ENCODE measurements at places on chromosomes 7 and 10. TPM values are rescaled to one million over a fixed set of nuclear protein-coding genes. Genes with fewer than 3 reads are reported as not detected.

The LSM5 gene
- 145 TPM for total RNA-seq

The TMEM236 gene
- 0.17 TPM for total RNA-seq

The TRIM50 gene
- 0.47 TPM for total RNA-seq

The LLCFC1 gene
- total RNA-seq, result not detected

The PCLO gene
- total RNA-seq, result 0.17 TPM

The OR6V1 gene
- not detected for total RNA-seq

DNA sequence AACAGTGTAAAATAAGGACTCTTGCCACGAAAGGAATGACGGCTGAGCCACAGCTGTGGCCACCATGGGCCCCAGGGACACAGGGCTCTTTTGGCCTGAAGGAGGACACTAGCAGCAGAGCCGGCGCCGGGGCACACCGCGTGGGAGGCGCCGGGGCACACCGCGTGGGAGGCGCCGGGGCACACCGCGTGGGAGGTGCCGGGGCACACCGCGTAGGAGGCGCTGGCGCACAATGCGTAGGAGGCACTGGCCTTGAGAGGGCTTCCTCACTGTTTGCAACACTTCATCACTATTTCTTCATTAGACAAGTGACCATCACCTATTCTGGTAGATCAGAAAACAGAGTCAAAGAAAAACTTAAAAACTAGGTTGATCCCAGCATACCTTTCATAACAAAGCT, 23.4 kb downstream of the ESYT2 start:
- no peak for DNase-seq

GRCh38 chr10:128318366-128318765, 192.1 kb upstream of the MKI67 start:
- DNase-seq, result no peak

DNA sequence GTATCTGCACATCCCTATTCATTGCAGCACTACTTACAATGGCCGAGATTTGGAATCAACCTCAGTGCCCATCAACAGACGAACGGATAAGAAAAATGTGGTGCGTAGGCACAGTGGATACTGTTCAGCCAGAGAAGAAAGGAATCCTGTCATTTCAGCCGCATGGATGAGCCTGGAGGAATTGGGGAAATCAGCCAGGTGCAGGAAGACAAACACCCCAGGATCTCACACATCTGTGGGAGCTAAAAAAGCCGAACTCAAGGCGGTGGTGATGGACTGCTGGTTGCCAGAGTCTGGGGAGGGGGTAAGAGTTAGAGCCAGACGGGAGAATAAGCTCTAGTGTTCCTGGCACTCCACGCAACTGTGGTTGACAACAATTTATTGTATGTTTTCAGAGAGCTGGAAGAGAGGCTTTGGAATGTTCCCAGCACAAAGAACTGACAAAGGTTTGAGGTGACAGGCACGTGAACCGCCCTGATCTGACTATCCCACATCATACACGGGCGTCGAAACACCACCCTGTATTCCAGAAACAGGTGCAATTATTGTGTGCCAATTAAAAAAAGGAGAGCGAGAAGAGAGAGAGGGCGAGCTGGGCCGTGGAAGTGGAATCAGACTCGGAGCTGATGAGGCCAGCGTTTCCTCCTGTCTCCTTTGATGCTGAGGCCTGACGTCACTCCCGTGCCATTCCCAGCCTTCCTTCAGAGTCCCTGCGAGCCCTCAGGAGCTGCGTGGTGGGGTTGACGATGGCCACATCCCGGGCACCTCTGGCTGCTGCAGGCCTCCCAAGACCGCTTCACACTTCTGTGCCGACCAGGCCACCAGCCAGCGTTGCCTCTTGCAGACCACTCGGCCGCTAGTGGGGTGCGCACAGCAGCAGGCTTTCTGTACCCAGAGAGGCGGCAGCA, 189.5 kb downstream of the DNAJB6 start:
- no peak for DNase-seq

DNA sequence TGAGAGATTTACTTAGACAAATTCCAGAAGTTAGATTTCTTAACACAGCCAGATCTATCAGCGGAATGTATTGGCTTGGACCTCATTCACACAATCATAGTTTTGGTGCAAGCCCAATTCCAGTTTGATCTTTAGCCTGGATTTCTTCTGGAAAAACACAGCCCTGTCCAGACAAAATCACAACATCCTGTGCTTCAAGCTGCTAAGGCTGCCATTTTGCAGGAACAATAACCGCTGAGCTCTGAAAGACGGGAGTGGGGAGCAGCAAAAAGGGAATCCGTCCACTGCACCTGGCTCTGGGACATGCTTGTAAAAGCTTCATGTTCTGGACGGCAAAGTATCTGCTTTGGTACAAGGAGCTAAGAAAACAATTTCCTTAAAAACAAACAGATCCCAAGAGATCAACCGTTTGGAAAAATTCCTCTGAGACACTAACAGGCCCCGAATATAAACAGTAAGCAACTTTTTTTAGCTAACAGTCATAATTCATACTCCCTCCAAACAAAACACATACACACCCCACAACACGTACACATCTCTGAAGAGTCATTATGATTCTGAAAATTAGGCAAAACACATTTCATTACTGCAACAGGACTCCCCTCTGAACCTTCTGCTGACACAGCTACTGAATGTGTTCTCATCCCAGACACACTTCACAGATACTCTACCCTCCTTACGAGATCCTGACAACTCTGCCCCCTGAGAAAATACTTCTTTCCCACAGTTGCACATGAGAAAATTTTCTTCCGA, 32.4 kb downstream of the ITIH5 start:
- no peak for DNase-seq

DNA sequence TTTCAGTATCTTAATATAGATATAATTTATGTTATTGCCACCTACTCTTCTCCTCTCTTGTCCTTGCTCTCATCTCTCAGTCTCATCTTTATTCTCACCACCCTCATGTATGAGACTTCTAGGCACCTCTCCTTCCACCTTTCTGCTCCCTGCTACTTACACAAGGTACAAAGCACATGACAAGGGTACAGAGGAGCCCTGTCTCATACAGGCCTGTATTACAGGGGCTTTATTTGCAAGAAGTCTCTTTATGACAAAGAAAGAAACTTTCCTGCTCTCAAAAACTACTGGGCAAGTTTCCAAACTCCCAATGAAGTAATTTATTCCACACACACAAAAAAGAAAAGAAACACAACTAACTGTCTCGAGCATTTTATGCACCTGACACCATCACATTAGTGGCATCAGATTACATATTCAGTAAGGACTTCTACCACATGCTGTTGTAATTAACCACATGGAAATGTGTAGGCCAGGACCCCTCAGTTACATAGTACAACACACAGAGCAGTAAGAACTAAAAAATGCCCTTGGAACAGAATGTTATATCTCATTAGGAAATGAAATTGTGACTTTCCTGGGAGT, 253.1 kb downstream of the FZD1 start:
- no peak for DNase-seq

DNA sequence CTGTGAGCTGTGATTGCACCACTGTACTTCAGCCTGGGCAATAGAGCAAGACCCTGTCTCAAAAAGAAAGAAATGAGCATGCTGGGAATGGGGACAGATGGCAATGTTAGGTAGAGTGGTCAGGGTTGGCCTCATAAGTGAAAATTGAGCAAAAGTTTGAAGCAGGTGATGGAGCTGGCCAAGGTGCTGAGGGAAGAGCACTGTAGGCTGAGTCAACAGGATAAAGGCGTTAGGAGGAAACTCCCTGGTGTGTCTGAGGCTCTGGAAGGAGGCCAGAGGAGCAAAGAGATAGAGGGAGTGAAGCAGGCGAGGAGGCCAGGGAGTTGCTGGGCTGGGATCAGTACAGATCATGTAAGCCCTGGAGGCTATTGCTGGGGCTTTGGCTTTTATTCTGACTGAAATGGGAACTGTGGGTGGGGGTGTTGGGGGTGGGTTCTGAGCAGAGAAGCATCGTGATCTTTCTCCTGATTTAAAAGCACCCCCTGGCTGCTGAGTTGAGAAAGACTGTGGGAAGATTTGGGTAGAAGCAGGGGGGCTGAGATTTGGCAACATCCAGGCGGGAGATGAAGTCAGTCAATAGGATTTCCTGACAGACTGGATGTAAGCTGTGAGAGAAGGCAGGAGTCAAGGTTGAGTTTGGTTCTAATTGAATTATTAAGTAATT, 52.5 kb upstream of the VKORC1L1 start:
- no peak for DNase-seq

GRCh38 chr10:30737931-30738391, 108.4 kb upstream of the LYZL2 start:
- DNase-seq, result no peak

DNA sequence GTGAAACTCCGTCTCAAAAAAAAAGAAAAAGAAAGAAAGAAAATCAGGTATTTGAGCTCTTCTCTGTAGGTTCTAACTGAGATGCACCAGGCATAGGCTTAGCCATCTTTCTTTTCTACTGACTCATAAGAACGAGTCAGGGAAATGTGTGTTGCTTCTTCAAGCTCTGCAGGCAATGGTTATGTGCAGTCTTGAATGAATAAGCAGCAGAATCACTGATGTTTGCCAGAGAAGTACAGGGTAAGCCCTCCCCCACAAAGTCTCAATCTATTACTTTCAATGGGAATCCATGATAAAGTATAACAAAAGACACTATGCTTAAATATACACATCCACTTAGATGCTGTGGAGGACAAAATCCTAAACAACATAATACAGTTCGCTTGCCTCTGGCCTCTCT, 239.2 kb downstream of the PARD3 start:
- no peak for DNase-seq

DNA sequence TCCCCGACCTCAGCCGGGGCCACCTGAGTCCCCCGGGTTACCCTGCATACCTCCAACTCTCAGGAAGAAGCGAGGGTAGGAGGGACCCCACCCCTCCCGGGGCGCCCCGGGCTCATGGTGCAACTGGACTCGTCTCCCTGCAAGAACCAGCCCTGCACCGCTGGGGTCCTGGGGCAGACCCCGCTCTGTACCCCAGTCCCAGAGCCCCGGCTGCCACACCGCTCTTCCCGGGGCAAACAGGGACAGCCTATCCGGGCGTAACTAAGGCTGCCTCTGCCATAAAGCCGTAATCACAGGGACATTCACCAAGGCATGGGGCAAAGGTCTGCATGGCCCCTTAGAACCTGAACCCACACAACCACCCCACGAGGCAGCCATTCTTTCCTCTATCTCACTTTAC, 6.7 kb upstream of the MAFK start:
- no peak for DNase-seq

GRCh38 chr7:128679920-128680319, 7.8 kb downstream of the GARIN1A start:
- no peak for DNase-seq

GRCh38 chr7:77383333-77383740, 32.8 kb downstream of the GSAP start:
- no peak for DNase-seq

DNA sequence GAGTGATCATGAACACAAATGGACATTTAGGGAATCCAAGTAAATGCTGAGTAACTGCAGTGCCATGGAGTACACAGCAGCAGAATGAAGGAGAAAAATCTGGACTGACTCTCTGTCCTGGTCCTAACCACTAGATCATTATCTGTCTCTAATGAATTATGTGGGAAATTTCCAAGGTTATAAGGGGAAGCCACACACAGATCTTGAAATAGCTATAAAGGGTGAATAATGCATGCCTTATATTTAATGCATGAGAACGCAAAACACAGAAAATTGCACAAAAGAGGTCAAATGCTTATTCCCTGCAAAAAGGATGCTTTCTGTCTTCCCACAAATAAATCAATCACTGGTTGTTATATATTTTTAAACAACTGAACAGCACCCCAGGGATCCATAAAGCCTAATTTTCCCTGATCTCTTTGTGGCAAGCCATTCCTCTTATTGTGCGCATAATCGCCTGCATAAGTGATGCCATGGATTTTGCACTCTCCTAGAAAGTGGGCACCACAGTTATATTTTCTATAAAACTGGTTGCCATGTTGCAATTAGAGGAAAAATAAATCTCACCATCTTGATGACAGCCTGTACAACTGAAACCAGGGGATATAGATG, 201.8 kb downstream of the XPNPEP1 start:
- no peak for DNase-seq

DNA sequence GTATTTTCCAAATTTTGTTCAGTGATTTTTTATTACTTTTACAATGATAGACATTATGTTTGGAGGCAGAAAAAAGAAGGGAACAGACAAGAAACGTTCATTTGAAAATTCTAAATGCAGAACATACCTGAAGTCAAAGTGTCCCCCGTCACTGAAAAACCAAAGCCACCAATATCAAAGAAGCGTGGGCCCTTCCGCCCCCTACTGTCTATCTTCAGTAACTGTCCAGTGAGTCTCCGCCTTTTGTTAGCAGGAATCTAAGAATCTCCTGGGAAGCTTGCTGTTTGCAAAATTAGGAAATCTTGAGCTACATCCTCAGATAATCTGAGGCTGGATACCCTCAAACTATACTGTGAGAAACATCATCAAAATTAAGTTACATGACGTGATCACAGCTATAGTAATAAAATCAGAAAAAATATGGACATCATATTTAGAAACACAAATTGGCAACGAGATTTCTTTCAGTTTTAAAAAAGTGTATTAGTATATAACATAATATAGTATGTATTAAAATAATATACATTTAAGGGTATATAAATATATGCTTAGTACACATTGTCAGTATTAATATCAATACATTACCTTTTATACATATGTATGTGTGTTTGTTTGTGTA, 169.3 kb upstream of the AKR1E2 start:
- peak; percentile 59 for DNase-seq

DNA sequence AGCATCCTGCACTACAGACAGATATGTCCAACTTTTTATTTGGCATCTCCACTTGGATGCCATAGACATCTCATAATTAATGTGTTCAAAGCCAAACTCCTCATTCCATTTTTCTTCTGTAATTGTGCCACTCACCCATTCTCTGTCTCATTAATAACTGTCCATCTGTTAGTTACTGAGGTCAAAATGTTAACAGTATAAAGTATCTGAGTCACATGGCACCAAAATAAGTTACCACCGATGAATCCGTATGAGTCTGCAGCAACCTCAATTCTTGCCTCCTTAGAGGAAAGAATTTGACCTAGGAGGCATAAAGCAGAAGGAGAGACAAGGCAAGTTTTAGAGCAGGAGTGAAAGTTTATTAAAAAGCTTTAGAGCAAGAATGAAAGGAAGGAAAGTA, 16.5 kb upstream of the NT5C3A start:
- no peak for DNase-seq
